ENCODE measurements at places on chromosomes 13 and 19.

DNA sequence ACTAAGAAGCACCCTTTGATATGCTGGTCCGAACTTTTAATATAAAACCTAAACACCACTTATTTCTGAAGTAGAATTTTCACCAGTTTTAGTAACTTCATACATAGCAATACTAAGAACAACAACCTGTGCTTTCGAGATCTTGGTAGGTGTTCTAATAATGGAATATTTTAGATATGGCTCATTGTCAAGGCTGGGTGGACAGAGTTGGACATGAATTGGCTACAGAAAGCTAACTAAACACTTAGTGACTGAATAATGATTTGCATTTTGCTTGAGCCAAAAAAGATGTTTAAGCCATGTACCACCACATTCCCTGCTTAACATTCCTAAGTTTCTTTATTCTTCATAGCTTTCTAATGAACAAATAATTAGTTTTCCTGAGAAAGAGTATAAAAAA is 344.3 kb upstream of the SGCG start:
- no peak for DNase-seq

DNA sequence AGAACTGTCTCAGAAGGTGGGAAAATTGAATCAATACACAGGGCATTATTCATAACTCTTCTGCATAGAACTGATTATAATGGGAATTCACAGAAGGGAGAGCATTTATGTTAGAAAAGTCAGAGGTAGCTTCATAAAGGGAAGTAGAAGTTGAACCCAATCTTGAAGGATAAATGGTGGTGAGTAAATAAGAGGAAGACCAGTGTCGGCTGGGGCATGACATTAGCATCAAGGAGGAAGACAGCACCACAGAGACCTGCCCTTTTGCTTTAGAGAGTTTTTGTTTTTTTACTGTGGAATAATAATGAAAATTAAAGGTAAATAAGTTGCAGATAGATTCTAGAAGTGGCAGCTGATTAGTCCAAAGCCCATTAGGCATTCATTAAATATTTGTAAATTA is 21.9 kb downstream of the CDC16 start:
- no peak for DNase-seq

- DNase-seq = no peak
Measured at GRCh38 chr13:33206945-33207614, 78.5 kb downstream of the STARD13 start.

DNA sequence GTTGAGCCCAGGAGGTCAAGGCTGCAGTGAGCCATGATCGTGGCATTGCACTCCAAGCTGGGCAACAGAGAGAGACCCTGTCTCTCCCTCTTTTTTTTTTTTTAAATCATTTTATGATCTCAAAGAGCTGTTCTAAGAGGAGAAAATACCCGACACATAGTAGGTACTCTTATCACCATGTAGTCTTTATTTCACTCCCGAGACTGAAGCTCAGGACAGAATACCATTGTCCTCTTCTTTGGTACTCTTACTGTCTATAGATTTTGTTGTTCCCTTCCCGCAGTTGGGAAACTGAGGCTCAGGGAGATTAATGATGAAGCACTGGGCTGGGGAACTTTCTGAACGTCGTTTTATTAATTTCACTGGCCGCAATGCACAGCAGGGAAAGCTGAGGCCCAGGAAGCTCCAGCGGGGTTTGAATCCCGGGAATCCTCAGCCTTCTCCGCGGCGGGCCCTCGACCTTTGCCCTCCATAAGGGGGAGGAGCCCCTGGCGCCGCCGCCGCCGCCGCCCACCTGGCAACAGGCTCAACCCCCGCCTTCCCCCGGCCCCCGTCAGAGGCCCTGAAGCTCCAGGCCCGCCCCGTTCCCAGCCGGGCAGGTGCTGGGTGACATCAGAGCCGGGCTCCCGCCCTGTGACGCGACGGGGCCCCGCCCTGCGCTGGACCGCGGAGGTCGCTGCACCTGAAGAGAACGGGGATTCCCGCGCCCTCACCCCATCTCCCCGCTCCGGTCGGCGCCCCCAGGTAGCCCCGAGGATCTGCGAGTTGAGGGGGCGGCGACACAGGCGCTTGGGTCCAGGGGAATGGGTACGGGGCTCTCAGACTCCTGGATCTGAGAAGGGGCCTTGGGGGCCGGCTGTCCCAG is 1.6 kb downstream of the MYH14 start:
- no peak for DNase-seq

DNA sequence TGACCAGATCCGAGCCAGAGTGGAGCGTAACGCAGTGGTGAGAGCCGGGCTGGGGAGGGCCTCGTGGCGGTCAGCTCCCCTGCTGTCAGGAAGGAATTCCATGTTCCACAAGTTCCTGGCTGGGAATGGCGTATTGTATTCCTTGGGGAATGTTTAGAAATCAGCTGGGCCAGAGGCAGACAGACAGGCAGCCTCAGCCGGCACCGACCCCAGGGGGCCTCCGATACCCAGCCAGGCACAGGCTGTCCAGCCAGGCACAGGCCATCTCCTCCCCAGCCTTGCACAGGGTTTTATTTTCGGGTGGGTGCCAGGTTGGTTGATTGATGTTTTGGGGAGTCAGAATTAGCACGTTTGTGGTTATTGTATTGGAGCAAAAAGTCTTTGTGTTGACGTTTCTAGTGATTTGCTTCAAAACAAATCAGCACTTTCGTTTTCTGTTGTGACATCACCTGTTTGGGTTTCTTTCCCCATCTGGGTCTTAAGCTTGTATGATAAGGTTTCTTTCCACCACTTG is 126.6 kb upstream of the MCF2L start:
- peak; percentile 49 for DNase-seq

GRCh38 chr13:98534821-98535220 is 42.1 kb downstream of the STK24 start:
- no peak for DNase-seq

DNA sequence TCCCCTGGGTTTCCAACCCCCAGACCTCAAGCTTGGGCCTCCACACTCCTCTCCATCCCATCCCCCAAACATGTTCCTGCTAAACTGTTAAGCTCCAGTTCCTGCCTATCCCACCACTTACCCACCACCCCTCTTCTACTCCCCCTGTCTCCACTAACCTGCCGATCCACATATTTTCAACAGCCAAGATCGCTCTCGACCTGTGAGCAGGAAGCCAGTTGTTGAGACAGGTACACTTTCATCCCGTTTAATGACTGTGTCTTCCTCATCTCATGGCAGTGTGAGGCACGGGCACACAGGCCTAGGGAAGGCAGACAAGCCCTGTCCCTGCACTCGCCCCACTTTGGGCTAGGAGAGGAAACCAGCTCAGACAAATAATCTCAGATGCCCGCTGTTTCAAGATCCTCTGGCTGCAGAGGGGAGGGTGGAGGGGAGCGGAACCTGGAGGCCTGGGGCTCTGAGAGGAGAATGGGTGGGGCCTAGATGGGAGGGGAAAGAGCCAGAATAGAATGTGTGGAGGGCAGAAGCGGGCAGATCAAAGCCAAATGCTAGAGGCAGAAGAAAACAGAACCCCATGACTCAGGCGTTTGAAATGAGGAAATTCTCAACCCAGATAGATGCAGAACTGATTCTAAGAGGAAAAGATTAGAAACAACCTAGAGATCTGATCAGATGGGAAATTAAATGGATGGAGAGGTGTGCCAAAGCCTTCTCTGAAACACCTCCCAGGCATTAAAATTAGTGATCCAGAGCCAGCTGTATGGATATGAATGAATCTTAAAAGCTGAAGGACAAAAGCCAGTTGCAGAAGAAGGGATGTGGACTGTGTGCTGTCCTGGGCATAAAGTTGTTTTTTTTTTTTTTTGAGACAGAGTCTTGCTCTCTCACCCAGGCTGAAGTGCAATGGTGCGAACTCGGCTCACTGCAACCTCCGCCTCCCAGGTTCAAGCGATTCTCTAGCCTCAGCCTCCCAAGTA is 16.9 kb upstream of the CYP2S1 start:
- DNase-seq = no peak

GRCh38 chr19:5048091-5048726 is 79.3 kb downstream of the KDM4B start:
- DNase-seq = peak; percentile 82

GRCh38 chr13:40401911-40402776 is 264.3 kb downstream of the FOXO1 start:
- DNase-seq = peak; percentile 39

DNA sequence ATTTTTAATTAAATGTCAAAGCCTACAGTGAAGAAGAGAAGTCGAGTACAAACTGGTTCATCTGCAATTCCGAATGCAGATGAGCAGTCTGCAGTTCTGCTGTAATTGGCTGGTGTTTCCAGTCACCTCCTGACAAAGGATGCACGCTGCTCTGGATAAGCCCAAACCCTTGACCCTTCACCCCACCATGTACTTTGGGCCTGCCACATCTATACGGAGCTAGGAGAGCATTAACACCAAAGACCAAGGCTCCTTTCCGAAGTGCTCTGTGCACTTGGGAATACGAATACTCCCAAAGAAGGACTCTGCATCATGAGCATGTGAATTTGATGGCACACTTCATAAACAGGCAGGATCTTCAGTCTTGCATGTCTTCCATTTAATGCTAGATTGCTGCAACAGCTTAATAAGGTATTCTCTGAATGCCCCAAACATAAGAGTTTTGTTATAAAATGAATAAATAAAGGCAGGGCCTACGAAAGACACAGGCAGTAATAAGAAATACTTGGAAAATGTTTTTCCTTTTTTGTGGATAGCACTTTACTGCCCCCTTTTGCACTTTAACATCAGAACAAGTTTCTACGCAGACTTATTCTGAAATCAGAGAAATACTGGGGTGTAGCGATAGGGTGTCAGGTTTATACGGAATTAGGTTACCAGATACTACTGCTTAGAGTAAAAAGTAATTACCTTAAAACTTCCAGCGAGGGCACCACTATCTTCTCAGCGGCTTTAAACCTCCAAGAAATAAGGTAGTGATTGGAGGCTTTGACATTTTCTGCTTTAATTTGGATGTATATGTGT is 15.0 kb downstream of the EFNB2 start:
- DNase-seq = no peak

DNA sequence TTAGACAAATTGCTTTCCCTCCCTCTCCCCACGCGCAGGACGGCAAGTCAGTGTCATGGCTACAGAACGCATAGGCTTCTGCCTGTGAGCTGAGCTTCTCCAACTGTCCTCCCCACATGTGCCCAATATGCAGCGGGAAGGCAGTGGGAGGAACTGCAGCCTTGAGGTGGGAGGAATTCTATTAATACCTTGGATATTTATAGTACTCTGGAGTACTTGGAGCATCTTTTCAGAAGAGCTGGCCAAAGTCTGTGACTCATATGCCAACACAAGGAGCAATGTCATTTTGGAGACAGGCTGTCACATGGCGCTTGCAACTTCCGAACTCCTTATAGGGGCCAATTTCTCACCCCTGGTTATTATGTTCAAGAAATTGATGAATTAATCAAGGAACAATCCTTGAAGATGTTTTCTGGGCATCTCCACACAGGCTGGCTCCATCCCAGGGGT is 245.0 kb upstream of the SERP2 start:
- DNase-seq = no peak

DNA sequence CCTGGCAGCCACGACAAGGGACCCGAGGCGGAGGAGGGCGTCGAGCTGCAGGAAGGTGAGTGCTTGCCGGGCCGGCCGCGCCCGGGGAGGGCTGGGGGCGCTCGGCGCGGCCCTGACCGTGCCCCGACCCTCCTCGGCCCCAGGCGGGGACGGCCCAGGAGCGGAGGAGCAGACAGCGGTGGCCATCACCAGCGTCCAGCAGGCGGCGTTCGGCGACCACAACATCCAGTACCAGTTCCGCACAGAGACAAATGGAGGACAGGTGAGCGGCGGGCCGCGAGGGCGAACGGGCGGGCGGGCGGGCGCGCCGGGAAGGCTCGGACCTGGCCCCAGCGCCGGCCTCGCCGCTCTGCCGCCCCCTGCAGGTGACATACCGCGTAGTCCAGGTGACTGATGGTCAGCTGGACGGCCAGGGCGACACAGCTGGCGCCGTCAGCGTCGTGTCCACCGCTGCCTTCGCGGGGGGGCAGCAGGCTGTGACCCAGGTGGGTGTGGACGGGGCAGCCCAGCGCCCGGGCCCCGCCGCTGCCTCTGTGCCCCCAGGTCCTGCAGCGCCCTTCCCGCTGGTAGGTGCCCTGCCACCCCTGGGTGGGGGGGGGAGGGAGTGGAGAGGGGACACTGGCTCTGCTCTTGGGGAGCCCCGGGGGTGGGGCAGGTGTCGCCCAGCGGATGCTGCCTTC is 816 bp downstream of the USF2 start:
- DNase-seq = peak; percentile 90

DNA sequence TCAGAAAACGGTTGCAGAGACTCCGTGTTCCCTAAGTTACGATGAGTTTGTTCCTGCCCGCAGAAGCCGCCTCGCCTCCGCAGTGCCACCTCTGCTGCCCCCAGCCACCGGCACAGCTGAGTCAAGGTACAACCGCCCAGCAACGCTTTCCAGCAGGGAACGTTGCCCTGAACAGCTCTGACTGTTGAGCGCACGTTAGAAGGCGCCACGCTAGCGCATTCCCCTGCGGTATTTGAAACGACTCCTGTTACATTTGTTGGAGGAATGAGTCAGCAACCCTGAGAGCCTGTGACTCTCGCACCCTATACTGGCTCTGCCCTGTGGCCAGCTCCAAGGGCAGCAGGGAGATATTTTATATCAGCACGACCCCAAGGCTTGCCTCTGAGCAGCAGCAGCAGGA is 302.8 kb downstream of the TEX29 start:
- no peak for DNase-seq

DNA sequence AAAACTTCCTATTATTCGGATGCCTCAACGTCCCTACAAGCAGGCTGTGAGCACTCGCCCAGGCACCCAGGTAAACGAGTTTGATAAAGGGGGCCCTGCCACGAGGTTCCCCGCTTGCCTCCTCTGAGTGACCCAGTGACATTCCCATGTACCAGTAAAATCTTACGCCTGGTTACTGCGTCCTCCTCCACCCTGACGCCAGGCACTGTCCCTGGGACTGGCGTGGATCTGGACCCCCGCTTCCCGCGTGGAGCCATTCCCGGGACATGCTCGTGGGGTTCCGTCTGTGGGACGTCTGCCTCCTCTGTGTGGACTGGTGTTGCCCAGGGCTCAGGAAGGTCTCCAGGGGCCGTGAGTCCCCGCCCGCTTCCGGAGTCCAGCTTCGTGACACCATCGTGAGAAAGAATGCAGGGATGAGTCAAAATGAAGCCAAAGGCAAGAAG is 407 bp upstream of the ZNF550 start:
- DNase-seq = no peak

DNA sequence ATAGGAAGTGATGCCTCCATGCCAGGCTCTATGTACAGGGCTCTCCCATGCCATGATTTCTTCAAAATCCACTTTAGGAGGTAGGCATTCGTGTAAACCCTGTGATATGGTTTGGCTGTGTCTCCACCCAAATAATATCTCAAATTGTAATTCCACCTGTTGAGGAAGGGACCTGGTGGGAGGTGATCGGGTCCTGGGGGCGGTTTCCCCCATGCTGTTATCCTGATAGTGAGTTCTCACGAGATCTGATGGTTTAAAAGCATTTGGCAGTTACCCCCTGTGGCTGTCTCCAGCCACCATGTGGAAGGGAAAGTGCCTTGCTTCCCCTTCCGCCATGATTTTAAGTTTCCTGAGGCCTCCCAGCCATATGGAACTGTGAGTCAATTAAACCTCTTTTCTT is 8.1 kb downstream of the SARS2 start:
- DNase-seq = no peak

GRCh38 chr13:64639206-64639605 is 2590.9 kb downstream of the PCDH9 start:
- DNase-seq = no peak

GRCh38 chr19:35986664-35987570 is 8.1 kb upstream of the SDHAF1 start:
- peak; percentile 76 for DNase-seq
